ENCODE measurements at places on chromosomes 6 and 20.

GRCh38 chr6:28659250-28659566, 133.5 kb downstream of the GPX5 start:
- DNase-seq = no peak

DNA sequence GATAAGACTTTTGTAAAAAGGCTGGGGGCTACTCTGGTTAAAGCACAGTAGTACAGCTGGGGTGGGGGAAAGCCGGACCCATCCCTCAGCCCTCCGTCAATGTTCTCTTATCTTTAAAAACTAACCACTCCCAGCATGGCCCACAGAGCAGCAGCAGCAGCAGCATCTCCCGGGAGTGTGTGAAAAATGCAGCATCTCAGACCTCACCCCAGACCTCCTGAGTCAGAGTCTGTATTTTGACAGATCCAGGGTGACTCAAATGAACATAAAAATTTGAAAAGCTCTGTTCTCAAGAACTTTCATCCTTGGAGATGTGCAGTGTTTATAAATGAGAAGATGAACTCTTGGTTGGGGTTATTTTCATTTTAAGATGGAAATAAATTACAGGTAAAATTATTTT, 277.7 kb upstream of the ECI2 start:
- DNase-seq = no peak

GRCh38 chr6:38567436-38567835, 72.3 kb downstream of the BTBD9 start:
- DNase-seq = peak; percentile 9

DNA sequence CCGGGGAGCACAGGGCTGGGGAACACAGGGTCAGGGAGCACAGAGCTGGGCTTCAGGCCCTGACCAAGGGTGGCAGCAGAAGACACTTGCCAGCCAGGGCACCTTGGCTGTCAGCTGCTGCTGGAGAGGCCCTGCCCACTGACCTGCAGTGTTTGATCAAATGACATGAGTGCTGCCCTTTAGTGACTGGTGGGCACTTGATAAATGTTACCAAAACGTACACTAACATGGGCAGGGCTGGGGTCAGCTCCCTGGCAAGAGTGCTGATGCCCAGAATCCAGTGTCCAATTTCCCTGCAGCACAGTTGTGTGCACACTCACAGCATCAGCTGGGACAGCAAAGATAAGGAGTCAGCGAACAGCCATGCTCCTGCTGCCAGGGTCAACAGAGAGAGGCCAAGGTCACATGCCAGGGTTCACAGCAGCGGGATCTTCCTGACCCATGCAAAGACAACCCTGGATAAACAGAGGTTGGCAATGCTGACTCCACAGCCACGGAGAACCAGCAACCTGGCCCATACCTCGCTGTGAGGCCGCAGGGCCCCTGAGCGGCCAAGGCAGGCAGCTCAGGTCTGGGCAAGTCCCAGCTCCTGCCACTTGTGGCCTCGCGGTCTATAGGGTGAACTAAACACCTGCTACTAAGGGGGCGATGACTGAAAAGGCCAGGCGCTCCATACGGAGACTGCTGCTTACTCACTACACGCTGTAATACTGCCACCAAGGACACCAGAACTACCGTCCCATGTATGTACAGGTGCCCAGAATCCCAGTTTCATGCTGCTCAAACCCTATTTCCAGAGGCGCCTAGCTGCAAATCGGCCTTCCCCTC, 46.3 kb downstream of the NINL start:
- no peak for DNase-seq

GRCh38 chr6:149969635-149970034, 5.9 kb downstream of the ULBP1 start:
- DNase-seq = no peak

DNA sequence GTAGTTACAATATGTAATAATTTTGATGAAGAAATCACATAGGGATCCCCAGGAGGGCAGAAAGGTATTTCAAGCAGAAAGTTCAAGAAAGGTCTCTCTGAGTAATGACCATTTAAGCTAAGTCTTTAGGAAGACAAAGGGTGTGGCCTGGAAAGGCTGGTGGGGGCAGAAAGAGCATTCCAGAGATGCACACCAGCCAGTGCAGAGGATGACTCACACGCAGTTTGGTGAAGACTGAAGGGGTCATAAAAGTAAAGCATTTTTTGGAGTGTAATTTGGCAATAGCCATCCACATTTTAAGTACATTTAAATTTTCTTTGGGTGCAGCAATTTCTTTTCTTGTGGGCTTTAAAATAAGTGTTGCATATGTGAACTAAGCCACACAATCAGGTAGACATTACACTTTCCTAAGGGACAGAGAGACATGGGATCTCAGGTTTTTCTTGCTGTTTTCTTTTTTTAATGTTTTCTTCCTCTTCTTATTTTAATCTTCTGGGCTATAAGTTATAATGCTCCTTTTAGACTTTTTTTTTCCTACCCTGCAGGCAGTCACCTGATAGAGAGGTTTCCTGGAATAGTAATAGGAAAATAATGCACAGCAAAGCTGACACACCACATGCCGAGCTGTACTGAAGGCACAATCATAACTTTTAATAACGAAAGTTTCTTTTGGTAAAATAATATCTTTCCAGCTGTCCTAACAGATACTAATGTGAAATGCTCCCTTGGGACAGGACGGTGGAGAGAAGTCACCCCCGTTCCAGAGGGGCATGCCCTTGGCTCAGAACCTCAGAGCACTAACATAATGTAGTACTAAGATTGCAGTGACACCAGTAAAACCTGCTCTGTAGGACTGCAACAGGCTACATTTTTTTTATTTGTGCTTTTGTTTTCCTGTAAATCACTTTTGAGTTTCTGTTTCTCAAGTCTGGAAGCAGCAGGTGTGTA, 49.6 kb upstream of the PTPRK start:
- no peak for DNase-seq

DNA sequence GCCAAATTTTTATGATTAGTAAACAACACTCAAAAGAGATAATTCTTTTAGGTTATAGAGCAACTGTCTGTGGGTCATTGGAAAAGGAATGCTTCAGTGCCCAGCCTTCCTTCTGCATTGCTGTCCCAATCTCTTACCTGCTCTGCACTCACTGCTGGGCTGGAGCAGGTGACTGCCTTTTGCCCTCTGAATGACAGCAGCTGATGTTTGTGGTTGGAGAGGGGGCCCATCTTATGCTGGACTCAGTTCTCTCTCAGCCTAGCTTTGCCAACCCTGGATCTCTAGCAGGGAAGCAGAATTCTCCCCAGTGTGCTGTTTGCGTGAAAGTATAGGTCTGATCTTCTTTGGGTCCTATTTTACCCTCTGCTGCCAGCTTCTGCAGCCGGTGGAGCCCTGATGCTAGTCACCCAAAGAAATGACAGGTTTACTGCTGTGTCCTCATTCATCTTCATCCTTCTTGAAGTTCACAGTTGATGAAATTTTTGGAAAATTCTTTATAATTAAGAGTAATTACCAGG, 193.5 kb downstream of the ARID1B start:
- DNase-seq = no peak

GRCh38 chr6:3414327-3415081, 42.3 kb downstream of the SLC22A23 start:
- DNase-seq = peak; percentile 16

- DNase-seq = no peak
These were observed 144.4 kb upstream of the PDE10A start for GRCh38 chr6:165807249-165807960.

All from KBM-7 (cell line).